Effector CD4-positive, alpha-beta T cell (primary cell): ENCODE measurements at places on chromosomes 12 and 14.

DNA sequence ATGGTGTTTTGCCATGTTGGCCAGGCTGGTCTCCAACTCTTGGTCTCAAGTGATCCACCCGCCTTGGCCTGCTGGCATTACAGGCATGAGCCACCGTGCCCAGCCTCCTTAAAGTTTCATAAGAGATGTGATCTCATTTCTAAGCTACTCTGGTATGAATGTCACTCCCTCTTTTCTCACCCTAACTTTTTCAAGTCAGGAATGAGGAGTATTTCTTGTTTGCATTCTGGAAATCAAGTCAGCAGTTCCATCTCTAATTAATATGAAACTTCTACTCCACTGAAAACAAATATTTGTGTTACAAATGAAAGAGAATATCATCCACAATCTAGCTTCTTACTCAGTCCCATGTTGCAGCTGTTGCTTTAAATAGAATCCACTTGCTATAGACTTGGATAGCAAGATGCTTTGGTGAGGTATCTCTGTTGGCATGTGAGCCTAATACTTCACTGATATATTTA lies 61.3 kb downstream of the ARF6 start:
- no peak for DNase-seq

DNA sequence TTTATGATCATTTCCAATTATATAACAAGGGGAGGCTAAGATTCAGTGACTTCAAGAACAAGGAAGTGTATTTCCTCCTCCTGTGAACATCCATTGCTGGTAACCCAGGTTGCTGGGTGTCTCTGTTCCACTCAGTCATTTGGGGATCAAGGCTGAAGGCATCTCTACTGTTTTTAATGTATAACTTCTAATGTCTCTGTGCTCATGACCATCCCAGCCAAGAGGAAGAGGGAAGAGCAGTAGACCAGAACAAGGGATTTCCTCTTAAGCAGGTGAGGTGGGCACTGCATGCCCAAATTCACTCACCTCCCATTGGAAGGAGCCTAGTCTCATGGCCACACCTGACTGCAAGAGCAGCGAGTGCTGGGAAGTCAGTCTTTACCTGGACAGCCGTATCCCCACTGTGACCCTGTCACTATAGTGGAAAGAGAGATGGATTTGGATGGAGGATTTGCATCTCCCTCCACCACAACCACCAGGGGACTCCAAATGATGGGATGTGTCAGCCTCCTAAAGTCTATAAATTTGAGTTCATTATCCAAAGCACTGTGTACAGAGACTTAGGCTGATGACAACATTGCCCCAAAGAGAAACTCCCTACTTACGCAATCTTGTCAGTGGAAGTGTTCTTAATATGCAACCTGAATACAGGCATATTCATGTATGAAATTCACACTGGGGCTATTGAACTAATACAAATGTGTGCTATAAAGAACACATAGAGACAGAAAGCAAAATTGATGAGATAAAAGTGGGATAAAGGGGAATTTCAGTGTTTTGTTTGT lies 368.7 kb downstream of the TMEM132D start:
- no peak for DNase-seq

DNA sequence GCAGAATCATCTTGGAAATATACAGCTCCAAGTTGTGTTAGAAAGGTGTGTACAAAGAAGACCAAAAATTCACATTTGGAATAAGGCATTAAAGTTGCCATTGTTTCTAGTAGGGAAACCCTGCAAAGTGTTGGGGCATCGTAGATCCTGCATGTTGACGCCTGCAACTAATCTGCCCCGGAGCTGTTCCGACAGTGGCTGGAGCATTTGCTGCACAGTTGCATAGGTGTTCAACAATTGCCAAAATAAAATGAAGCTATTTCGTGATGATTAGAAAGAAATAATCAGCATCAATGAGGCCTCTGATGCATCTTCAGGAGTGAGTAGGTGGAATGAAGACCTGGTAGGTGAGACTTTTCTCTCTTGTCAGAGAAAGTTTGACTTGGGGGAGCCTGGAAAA lies 47.3 kb downstream of the DAD1 start:
- DNase-seq: no peak

- no peak for DNase-seq
These were observed 533.3 kb upstream of the MIS18BP1 start for GRCh38 chr14:45786266-45786665.

- DNase-seq: no peak
These were observed 124.6 kb upstream of the HIF1A start for GRCh38 chr14:61570549-61571290.

- DNase-seq: no peak
These were observed 164.6 kb upstream of the SLC16A7 start for GRCh38 chr12:59431266-59431665.

GRCh38 chr14:85342858-85343607 lies 186.9 kb upstream of the FLRT2 start:
- no peak for DNase-seq

DNA sequence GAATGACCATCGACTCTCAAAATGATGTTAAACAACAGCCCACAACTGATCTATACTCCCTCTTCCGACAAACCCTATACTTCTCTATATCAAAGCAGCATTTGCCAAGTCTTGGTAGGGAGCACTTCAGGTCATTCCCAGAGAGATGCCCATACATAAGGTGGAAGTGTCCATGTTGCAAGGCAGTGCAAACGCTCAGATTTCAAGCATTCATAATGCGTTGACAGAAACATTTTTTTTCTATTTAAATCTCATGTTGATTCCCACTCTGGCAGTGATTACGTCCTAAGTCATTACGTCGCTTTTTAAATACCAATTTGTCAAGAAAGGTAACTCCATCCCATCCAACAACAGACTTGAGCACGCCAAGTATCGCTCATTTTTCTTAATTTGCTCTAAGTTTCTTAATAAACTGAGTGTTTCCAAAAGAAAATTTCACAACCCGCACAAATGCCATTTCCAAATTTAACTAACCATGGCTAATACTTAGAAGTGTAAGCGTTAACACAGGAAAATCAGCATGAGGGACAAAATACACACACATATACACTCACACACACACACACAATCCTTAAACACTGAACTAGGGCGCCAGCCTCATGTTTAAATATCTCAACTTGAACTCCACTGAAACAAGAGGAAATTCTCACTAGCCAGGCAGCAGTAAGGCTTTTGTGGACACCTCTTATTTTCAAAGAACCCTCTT lies 1.1 kb downstream of the GXYLT1 start:
- no peak for DNase-seq

- no peak for DNase-seq
These were observed 574.1 kb downstream of the SLC16A7 start for GRCh38 chr12:60169904-60170303.

DNA sequence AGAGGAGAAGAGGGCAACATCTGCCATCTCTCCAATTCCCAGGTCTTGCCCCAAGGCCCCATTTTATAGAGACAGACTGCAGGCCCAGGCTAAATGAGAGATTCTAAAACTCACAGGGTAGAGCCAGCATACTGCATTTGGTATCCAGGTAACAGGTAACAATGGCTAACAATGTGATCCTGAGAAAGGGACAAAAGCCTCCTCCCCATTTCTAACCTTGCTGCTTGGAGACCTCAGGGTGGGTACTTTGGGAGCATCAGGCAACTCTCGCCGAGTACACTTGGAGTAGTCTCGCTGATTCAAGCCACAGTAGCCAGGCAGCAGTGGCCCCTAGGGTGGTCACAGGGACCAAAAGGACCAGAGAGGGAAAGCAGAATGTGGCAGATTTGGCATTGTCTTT lies 162.6 kb upstream of the PLEKHA5 start:
- no peak for DNase-seq

GRCh38 chr12:24045816-24046257 lies 96.4 kb upstream of the SOX5 start:
- no peak for DNase-seq

- DNase-seq: no peak
These were observed 786.8 kb downstream of the TMTC2 start for GRCh38 chr12:83473408-83474095.

GRCh38 chr14:26694521-26694920 lies 96.7 kb upstream of the NOVA1 start:
- DNase-seq: no peak
